ENCODE measurements at places on chromosomes 2 and 18.

- DNase-seq: no peak
Observed at GRCh38 chr18:29753379-29753778, 1289.2 kb downstream of the DSC3 start.

DNA sequence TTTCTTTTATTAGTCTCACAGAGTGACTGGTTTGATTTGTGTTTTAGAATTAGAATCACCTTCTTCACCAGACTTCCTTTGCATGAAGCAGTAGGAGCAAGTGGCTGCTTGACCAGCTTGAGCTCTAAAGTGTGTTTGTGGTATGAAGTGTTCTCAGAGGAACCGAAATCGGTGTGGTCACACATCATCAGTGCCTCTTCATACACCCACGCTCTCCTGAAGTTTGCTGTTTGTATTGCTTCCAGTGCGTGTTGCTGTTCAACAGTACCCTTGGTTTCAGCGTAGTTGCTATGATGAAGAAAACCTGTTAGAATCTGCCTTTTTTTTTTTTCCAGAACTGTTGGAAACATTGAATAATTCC is 77.9 kb downstream of the LIMS1 start:
- no peak for DNase-seq

GRCh38 chr2:16546128-16546754 is 119.4 kb downstream of the CYRIA start:
- DNase-seq: no peak

- no peak for DNase-seq
Observed at GRCh38 chr2:140718999-140719398, 1411.8 kb downstream of the LRP1B start.

DNA sequence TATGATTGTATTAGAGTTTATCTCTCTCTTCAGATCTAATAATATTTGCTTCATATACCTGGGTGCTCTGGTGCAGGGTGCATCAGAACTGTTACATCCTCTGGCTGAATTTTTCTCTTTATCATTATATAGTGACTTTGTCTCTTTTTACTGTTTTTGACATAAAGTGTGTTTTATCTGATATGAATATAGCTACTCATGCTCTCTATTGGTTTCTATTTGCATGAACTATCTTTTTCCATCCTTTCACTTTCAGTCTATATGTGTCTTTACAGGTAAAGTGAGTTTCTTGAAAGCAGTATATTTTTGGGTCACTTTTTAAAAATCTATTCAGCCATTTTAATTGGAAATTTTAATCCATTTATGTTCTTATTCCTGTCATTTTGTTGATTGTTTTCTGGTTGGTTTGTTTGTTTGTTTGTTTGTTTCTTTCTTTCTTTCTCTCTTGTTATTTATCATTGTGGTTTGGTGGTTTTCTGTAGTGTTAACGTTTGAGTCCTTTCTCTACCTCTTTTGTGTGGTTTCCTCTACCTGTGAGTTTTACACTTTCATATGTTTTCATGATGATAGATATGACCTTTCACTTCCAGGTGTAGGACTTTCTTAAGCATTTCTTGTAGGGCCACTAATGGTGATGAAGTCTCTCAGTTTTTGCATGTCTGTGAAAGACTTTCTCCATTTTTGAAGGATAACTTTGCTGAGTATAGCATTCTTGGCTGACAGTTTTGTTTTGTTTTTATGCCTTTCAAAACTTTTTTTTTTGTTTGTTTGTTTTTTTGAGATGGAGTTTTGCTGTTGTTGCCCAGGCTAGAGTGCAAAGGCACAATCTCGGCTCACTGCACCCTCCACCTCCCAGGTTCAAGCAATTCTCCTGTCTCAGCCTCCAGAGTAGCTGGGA is 54.9 kb downstream of the CCNT2 start:
- no peak for DNase-seq

DNA sequence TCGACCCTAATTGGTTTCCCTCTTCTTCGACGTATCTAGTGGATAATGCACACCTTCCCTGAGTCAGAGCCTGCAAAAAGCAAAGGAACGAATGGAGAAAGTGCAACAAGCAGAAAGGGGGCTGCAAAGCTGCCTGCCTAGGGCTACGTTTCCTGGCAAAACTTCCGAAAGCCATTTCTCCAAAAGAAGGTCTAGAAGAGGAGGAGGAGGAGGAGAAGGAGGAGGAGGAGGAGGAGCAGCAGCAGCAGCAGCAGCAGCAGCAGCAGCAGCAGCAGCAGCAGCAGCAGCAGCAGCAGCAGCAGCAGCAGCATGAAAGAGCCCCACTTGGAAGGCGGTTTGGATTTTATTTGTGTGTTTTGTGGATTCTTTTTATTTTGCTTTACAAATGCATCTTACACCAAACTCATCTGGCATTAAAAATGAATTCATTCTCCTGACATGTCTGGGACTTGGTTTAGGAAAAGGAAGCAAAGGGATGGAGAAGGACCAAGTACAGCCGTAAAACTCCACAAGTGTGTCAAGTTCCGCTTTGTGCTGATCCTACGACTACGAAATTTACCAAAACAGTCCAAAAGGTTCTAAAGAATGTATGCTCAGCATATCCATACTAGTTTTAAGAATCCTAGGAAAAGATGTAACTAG is 2.0 kb downstream of the TCF4 start:
- no peak for DNase-seq

DNA sequence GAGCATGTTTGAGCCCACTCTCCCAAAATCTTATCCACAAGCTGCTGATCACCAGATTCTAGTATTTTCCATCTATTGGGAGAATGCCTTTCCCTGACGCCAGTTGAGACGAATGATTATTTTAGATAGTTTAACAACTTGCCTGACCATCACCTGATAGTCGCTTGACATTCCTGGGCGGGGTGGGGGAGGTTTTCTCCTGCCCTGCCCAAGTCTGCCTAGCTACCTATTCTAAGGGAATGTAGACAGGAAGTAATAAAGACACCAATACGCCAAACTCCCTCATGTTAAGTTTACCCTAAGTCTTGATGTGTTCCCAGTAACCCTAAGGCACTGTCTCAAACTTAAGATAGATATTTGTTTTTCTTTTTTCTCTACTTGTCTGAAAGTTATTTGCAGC is 4.6 kb upstream of the ACAA2 start:
- no peak for DNase-seq

- DNase-seq: no peak
Observed at GRCh38 chr18:62933261-62933887, 218.0 kb downstream of the PHLPP1 start.

GRCh38 chr2:164242409-164242808 is 378.9 kb downstream of the GRB14 start:
- DNase-seq: no peak

DNA sequence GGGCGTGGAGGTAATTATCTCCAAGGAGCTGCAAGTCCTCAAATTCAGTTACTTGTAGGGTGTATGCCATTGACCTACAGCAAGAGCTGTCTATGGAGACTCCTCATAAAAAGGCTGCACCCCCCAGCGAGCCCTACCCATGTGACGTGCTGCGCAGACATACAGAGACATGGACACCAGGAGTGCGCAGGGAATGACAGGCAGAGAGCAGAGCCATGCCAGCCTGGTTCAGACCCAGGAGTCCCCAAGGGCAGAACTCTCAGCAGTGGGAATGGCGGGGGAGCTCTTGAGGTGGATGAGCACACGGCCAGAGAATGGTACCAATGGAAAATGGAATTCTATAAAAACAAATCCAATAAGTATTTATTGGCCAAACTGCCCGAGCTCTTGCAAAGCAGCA is 310.1 kb downstream of the MYCN start:
- DNase-seq: no peak

DNA sequence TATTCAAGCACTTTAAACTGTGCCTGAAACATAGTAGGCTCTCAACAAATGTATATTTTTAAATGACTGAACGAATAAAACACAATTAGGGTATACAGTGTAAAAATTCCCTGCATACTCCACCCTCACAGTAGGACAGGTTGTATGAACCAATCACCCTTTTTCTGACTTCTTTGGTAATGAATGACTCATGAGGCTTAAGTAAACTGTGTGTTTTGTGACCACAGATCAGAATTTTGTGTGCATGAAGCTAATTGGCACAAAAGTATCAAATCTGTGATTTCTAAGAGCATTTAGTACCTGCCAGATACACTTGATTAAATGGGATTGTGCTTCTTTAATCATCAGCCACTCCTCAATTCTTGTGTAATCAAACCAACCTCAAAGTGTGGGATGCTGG is 109.9 kb upstream of the MAP4K3 start:
- DNase-seq: no peak
